CD8-positive, alpha-beta T cell (primary cell): ENCODE measurements at places on chromosomes 1 and 21. TPM values are rescaled to one million over a fixed set of nuclear protein-coding genes. Genes with fewer than 3 reads are reported as not detected.

DNA sequence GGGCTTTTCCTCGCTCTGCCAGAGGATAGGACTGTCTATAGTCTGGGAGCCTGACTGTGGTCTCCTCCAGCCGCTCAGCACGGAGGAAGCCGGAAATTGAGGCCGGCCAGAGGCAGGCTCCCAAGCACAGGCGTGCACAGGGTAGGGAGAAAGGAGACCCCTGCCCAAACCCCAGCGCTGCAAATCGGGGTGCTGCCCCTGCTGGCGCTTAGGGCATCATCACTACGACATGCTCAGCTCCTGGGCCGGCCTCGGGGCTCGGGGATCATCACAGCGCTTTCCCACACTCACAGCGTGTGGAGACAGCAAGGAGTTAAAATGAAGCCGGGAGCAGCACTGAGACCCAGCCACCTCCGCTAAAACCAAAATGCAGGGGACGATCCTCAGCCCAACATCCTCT, 62.8 kb upstream of the ARHGEF16 start:
- DNase-seq = no peak

DNA sequence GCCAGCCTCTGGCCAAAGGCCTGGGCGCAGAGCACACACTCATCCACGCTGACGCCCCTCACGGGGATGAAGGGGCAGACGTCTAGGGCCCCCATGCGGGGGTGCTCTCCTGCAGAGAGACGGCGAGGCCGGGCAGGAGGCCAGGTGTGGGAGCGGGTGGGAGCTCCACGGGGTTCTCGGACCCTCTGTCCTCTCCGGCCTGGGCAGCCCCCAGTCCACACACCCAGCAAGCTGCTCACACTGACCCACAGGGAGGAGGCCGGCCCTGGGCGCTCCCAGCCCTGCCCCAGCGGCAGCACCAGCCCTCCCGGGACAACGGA, 2.5 kb downstream of the FTCD start:
- no peak for DNase-seq

DNA sequence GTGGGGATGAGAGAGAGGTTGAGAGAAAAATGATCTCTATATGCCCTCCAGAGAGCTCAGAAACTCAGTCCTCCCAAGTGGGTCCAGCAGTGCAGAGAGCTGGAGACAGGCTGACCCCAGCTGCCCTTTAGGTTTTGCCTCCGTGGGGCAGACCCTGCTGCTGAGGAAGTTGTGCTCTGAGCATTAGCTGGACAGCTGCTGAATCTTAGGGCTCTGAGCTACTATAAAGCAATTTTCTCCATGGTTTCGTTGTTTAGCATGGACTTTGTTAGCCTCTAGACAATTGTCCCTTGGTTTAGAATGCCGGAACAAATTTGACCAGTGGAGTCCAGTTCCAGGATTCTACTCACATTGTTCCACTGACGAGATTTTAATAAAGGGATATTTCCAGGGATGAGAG, 22.1 kb downstream of the BATF3 start:
- no peak for DNase-seq

DNA sequence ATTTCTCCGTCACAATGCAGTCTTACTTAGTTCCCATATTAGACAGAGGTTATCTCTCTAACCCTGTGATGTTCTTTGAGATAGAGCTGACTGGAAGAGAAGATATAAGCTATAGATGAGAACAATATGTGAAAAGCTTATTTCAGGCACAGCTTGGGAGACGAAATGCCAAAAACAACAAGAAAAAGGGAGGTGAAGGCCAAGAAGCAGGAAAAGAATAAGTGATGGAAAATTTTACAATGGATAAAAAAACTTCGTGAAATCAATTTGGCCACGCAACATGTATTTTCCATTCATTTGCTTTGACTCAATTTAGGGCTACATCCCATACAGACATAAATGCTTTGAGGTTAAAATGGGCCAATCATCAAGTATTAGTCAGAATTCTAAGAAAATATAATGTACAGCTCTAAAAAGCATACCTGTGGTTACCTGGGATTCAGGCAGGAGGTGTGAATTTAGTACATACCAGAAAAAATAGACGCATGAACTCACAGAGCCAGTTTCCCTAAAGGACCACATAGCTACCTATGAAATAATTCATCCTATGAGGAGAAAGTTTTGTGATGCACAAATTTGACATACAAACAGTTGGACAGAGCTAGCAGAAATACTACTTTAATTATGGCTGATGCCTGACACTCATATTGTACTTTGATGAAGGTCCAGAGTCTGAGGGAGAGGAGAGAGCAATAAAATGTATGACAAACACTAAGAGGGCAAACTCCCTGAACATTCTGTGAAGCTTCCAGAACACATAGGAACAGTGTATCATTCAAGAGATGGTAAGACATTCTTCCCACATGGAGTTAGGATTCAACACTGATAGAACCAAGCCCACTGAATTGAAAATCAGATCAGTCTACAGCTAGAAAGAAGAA, 12.1 kb downstream of the RGS1 start:
- no peak for DNase-seq

HCRTR1 gene
- not detected for total RNA-seq

OR2L5 gene
- not detected for total RNA-seq
